ENCODE measurements at places on chromosomes 1 and 21. TPM values are rescaled to one million over a fixed set of nuclear protein-coding genes. Genes with fewer than 3 reads are reported as not detected.
A peak's percentile ranks its signal among the peaks of the same experiment; 100 is the strongest.

C1orf53 gene
- 3.1 TPM for total RNA-seq

FCRLB gene
- total RNA-seq, result not detected

DEDD gene
- total RNA-seq, result 34.2 TPM

OBSCN gene
- 5.3 TPM for total RNA-seq

LCE1A gene
- total RNA-seq, result not detected

FAAH gene
- 71.1 TPM for total RNA-seq

PALMD gene
- total RNA-seq, result 1.5 TPM

LRRC39 gene
- total RNA-seq, result 0.40 TPM

PLXNA2 gene
- total RNA-seq, result 89.3 TPM

VANGL2 gene
- 6.3 TPM for total RNA-seq

GNPAT gene
- total RNA-seq, result 30.4 TPM

GRCh38 chr1:95829556-95829955 lies 595.5 kb downstream of the RWDD3 start:
- no peak for DNase-seq

DNA sequence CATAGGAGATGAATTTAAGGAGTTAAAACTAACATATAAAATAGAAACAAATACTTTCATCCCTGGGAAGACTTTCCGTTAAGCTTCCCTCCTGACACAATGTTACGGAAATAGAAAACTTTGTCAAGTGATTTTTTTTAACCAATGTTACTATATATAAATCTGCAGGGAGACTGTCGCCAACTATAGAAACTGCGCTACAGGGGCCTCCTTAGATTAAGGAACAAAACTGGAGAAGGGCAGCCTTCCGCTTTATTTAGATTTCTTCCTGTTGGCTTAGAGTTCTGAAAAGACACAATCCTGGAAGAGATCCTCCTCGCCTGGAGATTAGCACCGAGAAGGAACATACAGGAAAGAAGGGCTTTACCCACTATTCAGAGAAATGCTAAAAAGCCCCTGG lies 1.5 kb downstream of the MGST3 start:
- DNase-seq, result no peak

DNA sequence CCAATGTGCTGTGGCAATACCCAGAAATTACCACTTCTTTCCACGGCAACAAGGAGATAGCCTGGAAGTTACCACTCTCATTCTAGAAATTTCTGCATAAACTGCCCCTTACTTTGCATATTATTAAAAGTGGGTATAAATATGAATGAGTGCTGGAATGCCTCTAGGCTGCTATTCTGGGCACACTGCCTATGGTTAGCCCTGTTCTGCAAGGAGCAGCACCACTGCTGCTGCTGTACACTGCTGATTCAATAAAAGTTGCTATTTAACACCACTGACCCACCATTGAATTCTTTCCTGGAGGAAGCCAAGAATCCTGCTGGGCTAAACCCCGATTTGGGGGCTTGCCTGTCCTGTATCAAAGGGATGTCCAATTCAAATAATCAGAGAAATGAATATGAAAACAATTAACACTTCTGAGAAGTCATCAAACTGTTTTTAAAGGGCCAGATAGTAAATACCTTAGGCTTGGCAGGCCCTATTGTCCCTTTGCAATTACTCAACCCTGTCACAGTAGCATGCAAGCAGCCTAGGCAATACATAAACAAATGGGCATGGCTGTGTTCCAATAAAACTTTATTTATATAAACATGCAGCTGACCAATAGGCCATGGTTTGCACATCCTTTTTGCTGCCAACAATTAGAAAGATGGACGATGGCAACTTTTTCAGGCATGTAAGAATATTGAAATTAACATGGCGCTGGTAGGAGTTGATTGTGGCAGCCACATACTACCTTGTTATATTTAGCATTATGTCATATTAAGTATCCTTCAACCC lies 369.4 kb upstream of the B3GALT2 start:
- no peak for DNase-seq

DNA sequence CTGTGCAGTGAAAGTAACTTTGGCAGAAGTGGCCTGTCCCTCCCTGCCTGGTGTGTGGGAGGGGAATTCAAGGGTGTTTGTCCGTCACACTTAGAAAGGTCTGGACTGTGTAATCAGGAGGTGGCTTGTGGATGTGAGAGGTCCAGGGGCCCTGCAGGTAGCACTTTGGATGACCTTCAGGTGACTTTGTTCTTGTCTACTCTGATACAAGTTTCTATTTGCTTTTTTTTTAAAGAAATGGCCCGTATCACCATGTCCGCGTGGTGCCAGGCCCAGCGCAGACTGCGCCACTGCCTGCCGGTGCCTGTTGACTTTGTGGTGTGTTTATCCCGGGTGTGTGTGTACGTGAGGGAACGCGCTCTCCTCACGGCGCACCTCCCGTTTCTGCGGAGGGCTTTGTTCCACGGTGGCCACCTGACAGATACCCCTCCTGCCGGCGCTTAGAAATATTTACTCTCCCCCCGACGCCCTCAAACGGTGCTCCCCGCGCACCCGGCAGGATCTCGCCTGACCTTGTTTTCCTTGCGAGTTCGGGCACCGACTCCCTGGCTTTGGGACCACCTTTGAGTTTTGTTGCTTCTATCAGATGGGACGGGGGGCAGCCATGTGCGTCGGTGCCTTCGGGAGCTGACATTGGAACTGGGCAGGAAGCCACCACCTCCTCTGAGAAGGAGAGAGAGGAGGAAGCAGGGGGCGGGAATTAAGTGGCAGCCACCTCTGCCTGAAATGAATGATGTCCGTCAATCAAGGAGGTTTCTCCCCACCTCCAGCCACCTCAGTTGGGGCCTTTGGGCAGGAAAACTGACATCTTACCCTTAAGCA lies 119.4 kb downstream of the PRDM16 start:
- no peak for DNase-seq

GRCh38 chr1:207361889-207362288 lies 40.4 kb downstream of the CD55 start:
- no peak for DNase-seq

DNA sequence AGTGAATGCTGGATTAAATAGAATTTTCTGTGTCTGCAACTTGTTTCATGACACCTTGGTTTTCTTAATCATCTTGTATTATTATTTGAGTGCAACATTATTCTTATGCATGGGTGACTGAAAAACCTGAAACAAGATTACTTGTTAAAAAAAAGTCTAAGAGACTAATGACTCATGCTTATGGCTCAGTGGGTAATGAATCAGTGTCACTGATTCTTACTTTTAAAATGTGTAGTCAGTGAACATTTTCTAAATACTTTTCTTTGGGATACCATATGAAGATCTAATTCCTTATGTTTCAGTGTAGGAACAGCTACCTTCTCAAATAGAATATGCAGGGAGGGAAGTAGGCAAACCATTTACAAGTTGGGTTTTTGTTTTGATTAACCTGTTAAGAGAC lies 65.5 kb downstream of the PRKAA2 start:
- no peak for DNase-seq

DNA sequence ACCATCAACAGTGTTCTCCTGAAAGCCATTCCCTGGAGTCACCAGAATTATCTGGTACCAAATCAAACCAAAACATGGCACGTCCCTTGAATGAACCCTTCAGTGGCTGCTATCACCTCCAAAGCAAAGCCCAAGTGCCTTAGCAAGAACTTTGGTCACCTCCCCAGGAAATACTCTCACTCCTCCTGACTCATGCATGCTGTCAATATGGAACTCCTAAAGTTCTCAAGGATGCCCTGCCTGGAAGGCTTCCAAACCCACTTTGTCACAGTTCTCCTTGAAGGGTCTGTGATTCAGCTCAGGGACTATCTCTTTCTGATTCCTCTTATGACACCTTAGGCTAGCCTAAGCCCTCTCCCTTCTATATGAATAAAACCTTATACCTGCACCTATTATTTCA lies 146.1 kb upstream of the RUNX1 start:
- no peak for DNase-seq

DNA sequence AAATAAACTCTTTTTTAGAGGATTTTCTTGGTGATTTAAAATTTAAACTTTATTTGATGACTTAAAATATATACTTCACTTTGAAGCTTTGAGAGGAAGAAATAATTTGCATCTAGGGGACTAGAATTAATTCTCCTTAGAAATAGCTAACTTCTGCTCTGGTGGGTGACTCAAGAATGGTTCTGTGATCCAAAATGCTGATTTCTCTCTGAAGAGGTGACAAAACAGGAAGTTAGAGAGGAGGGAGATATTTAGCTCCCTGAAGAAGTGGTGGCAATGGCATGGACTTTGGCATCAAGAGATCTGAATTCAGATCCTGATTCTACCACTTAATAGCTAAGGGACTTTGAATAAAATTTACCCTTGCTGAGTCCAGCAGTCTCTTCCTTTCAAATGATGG lies 125.8 kb upstream of the ATP1B1 start:
- no peak for DNase-seq

DNA sequence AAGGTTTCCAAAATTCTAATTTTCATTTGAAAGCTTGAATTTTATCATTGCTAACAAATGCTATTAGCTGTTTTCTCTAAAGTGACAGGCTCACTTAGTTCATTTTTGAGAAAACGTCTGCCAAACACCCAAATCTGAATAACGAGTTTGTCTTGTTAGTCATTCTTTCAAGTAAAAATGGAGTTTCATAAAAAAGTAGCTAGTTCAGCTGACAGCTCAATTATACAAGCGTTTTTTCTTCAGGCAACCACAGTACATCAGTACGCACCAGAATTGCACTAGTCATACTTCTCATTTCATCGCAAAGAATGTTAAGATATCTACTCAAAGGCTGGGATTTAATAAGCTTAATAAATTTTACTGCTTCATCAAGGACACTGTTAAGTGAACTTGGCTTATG lies 72.3 kb upstream of the SLFNL1 start:
- DNase-seq, result no peak

DNA sequence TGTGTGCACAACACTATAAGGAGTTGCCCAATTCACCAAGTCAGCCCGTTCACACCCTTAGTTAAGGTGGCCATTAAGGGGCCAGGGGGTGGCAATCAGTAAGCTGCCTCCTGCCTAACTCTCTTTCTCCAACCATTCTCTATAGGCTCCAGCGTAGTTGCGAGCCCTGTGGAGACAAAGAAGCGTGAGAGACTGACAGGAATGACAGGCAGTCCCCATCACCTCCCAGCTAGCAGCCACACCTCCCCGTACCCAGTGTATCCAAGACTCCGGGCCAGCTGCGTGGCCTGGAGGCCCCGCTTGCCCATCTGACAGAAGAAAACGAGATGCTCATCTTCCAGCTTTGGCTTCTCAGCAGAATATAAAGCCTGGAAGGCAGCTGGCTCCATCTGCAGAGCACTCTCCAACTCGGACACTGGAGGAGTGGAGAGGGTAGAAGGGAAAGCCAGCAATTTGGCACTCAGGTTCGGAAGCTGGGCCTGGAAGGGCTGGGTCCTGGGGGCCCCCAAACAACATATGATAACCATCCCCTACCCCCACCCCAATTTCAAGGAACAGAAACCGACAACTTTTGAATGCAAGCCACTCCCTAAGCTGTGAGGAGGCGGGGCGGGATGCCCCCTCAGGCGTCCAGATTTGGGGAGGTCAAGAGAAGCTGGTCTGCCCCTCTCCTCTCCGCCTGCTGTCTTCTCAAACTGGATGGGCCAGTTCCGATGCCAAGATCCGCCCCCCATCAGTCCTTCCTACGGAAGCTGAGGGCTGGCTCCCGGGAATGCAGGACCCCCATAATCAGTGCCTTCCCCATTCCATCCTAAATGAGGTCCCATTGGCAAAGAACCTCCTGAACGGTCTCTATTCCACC lies 872 bp downstream of the TSTD1 start:
- DNase-seq, result peak; percentile 61

GRCh38 chr1:15426492-15427279 lies 11.6 kb upstream of the CTRC start:
- peak; percentile 82 for DNase-seq

DNA sequence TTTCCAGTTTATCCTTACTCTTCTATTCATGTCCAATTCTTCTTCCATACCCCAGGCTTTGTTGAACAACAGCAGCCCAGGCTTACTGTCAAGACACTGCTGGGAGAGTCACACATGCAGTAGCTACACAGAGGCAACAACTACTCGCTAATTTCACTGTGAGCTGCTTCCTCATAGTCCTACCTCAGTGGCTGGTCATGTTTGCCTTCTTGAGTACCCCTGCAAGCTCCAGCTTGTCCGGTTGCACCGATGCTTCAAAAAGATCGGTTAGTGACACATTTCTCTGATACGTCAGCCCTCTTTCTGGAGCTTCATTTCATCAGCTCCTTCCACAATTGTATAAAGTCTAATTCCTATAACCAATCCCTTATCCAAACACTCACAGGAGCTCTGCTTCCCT lies 246.7 kb upstream of the NFIA start:
- no peak for DNase-seq

- no peak for DNase-seq
Observed at GRCh38 chr1:116228511-116228910, 117.3 kb downstream of the MAB21L3 start.

DNA sequence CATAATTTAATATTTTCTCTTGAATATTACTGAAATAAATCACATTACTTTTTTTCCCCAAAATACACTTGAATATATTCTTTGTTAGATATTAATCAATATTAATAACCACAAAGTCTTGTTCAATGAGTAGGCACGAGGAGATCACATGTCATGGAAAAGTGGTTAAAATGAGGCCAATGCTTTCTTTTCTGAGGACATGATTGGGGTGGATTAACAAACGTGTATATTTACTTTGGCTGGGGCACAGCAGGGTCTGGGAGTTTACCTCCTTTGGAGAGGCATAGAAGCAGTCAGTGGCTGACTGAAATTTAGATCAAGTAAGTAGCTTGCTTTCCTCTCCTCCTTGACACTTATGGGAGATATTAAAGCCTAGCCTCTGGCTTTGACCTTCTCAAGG lies 664.3 kb upstream of the B3GALT2 start:
- DNase-seq, result no peak

DNA sequence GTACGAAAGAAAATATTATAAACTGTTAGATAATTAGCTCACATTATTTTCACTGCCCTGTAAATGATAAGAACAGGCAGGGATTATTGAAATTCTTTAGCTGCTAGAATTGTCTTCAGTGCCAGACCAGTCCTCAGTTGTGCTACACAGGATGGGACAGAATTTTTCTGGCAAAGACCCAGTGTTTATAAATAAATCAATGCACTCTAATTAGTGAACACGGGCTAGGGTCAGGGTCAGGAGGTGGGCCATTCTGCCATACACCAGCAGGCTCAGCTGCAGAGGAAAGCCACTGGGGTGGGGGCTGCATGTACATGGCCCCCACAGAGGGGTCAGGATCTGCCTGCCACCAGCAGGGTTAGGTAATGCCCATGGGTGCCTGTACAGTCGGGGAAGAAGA lies 6.4 kb downstream of the BCAR3 start:
- DNase-seq, result no peak

- peak; percentile 77 for DNase-seq
Observed at GRCh38 chr1:15046487-15047165, 106.9 kb upstream of the TMEM51 start.

- DNase-seq, result no peak
Observed at GRCh38 chr1:217109928-217110327, 386.7 kb upstream of the ESRRG start.
